ENCODE measurements at places on chromosomes 6 and 20.

DNA sequence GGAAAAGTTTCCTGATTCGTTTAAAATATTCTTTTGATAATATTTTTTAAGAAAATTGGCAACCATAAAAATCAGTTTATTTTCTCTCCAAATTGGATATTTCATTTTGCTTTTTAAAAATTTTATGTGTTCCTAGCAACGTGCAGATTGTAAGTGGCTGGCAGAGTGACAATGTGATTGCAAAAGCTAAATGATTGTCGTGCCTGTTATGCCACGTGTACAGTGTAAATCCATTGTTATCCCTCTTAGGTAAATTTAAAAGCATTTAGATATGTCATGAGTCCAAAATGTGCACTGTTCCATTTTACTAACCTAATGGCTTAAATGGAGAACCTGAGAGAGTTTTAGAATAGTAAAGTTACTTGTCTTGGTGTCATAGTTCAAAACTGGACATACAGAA is 94.4 kb upstream of the ADGRF4 start:
- DNase-seq: no peak

- DNase-seq: no peak
Measured at GRCh38 chr20:58719258-58719657, 26.7 kb downstream of the NPEPL1 start.

DNA sequence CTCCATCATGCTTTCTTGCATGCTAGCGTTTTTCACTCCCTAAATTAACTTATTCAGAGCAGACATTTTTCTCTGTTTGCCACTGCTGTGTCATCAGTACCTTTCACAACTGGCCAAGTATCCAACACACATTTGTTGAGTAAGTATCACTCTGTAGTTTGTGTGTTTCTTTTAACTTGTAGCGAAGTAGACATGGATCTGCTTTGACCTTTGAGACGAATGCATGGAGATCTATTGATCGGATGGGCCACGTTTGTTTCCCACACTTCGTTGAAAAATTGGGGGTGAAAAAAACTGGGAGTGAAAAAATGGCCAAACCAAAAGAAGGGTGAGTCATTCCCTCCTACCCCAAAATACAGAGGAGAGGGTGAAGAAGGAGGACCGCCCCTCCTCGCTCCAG is 12.9 kb upstream of the SLC9A8 start:
- no peak for DNase-seq

- DNase-seq: peak; percentile 74
Measured at GRCh38 chr6:137717074-137718073, 149.7 kb upstream of the TNFAIP3 start.

DNA sequence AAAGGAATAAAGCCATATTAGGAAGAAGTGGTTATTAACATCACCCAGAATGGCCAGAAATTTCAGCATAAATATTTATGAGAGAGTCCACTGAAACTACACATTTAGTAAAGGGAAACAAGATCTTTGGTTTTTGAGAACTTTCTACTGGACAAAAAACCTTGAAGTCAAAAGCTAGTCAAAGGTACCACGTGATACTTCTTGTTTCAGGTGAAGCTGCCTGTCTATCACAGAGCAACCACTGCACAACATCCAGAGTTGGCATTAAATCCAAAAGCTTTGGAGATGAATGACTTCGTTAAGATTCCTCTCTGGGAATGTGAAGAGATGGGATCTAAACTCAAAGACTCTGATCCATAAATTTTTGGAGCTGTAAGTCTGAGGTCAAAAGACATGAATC is 137.0 kb downstream of the KCNQ5 start:
- DNase-seq: no peak

GRCh38 chr20:32652739-32653526 is 20.8 kb downstream of the C20orf203 start:
- peak; percentile 81 for DNase-seq

DNA sequence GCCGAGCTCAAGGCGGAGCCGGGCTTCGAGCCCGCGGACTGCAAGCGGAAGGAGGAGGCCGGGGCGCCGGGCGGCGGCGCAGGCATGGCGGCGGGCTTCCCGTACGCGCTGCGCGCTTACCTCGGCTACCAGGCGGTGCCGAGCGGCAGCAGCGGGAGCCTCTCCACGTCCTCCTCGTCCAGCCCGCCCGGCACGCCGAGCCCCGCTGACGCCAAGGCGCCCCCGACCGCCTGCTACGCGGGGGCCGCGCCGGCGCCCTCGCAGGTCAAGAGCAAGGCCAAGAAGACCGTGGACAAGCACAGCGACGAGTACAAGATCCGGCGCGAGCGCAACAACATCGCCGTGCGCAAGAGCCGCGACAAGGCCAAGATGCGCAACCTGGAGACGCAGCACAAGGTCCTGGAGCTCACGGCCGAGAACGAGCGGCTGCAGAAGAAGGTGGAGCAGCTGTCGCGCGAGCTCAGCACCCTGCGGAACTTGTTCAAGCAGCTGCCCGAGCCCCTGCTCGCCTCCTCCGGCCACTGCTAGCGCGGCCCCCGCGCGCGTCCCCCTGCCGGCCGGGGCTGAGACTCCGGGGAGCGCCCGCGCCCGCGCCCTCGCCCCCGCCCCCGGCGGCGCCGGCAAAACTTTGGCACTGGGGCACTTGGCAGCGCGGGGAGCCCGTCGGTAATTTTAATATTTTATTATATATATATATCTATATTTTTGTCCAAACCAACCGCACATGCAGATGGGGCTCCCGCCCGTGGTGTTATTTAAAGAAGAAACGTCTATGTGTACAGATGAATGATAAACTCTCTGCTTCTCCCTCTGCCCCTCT is 1.1 kb downstream of the CEBPB start:
- peak; percentile 69 for DNase-seq

- DNase-seq: no peak
Measured at GRCh38 chr6:84643778-84644177, 120.6 kb downstream of the TBX18 start.

GRCh38 chr6:110633731-110634213 is 157.4 kb upstream of the SLC22A16 start:
- DNase-seq: no peak

DNA sequence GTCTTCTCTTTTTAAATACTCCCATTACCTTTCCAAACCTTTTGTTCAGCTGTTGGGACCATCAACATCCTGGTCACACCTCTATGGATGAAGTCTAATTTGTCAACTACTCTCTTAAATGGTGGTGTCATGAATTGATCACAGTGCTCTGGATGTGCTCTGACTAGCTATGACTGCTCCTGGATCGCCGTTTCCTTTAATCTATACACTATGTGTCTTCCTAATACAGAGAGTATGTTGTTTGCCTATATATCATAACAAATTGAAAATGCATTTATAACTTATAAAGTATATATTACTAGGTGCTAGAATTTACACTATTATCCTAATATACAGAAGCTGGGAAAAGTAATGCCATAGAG is 357.5 kb downstream of the LAMA2 start:
- DNase-seq: no peak

- DNase-seq: no peak
Measured at GRCh38 chr6:24903681-24904080, 32.1 kb downstream of the RIPOR2 start.

GRCh38 chr20:45309075-45309474 is 976 bp upstream of the MATN4 start:
- DNase-seq: no peak

GRCh38 chr6:136405420-136406029 is 115.9 kb upstream of the BCLAF1 start:
- DNase-seq: no peak

- no peak for DNase-seq
Measured at GRCh38 chr6:113304116-113304515, 553.0 kb upstream of the MARCKS start.

- no peak for DNase-seq
Measured at GRCh38 chr6:89413006-89413400, 930 bp upstream of the RRAGD start.

All from stimulated activated naive CD4-positive, alpha-beta T cell treated with Interleukin-2 at 50 U/mL for 16 hours (primary cell).